SW 1271 (cell line): ENCODE measurements at places on chromosomes 16 and 17.

- DNase-seq, result no peak
Observed at GRCh38 chr17:75418531-75418930, 13.1 kb upstream of the GRB2 start.

- DNase-seq, result no peak
Observed at GRCh38 chr16:68411086-68411485, 37.2 kb downstream of the SMPD3 start.

- no peak for DNase-seq
Observed at GRCh38 chr16:18853694-18854093, 52.3 kb upstream of the ARL6IP1 start.

DNA sequence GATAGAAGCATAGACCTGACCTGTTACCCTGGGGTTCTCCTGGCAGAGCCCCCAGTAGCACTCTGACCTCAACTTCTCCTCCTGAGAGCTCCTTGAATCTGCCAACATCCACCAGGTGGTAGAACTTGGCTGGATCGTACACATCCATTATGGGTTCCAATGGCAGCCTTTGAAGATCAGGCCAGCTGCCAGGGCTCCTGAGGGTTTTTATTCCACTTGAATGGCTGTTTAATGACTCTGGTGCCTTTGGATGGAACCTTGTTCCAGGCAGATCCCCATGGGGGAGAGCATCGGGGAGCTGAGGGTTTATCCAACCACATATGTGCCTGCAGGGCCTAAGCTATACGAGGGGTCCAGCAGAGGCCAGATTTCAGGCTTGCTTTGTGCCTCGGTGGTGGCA lies 47.1 kb upstream of the CLEC19A start:
- DNase-seq, result no peak

DNA sequence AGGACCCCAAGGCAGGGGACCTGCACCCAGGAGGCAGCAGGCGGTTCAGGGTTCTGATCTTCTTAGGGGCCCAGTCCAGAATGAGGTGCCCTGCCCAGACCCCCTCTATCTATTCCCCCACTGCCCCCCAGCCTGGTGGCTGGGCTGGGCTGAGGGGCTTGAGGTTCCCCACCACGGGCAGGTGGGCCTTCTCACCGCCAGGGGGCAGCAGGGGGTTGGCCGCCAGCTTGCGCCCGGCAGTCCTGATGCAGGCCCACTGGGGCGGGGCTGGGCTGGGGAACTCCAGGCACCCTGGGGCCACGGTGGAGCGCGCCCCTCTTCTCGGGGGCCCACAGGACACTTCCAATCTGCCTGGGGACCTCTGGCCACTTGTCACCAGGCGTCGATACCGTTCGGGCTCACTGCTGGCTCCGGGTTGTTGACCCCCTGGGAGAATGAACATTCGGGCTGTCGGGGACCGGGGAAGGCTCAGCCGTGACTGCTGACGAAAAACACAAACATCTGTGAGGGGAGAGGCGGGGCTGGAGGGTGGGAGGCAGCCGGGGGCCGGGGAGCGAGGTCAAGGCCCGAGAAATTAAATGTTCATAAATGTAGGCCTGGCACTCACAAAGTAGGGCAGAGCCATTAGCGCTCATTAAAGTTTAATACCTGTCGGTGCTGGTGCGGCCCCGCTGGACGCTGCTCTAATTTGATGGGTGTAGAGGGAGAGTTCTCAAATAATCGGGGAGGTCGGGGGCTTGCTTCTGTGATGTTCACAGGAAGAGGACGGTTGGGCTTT lies 219.3 kb upstream of the GSE1 start:
- no peak for DNase-seq

- no peak for DNase-seq
Observed at GRCh38 chr17:27552276-27552732, 78.7 kb upstream of the LGALS9 start.

- no peak for DNase-seq
Observed at GRCh38 chr16:4522051-4522581, 16.5 kb downstream of the CDIP1 start.

DNA sequence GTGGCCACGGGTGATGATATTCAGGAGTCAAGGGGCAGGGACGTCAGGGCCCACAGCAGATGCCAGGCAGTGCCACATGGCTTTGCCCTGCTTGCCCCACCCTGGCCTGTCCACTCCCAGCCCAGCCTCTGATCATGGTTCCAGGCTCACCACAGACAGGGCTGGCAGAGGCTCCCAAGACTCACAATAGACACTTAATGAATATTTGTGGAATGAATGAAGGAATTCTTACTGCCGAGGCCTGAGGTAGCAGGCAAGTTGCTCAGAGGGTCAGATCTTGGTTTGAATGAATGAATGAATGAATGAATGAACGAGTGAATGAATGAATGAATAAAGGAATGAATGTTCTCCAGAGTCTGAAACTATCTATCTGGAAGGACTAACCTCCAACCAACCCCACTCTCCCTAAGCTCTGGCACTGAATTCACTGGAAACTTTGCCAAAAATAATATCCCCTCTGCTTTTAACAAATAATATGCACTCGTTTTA lies 60.9 kb downstream of the RAI1 start:
- no peak for DNase-seq

- DNase-seq, result no peak
Observed at GRCh38 chr16:69566981-69567680, 1.4 kb downstream of the NFAT5 start.

- DNase-seq, result peak; percentile 50
Observed at GRCh38 chr17:44005527-44006271, 1.3 kb downstream of the NAGS start.

GRCh38 chr17:50451943-50452629 lies 16.6 kb downstream of the CHAD start:
- no peak for DNase-seq

DNA sequence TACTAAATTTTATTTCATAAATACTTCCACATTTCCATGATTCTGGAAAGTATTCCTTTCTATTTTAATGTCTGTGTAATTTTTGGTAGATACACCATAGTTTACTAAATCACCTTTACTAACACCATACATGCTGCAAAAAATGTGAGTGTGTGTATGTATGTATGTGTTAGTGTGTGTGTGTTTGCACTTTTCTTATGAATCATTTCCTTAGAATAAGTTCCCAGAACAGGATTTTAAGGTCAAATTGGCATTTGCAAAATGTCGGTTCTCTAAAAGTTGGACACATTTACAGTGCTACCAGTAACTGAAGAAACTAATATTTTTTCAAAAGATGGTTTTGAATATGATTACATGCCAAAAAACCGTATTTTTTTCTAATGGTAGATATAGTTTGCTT lies 137.1 kb downstream of the CYB561 start:
- DNase-seq, result no peak

DNA sequence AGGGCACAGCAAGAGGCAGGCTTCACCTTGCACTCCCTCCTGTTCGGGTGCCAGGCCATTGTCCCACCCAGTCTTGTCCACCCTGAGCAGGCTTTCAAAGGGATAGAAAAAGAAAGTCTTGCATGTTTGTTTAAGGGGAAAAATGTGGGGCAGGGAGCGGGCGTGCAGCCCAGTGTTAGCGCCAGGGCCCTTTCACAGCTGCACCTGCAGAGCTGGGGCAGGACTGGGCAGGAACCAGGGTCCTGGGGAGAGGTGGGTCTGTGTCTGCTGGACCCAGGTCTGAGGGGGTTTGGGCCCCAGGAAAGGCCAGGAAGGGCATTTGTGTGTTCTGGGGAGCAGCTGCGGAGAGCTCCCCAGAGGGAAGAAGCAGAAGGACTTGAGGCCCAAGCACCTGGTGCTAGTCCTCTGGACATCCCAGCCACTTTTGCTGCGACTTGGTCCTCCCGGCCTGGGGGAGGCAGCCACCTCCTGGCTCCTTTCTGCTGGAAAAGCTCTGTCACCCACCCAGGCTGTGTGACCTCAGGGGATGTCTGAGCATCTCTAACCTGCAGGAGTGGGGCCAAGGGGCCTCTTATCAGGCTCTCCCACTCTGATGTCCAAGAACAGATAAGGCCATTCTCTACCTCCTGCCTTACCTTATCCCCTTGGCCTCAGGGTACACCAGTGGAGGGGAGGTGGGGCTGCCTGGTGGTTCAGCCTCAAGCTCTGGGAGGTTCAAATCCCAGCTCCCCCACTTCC lies 44.7 kb downstream of the PSME3IP1 start:
- no peak for DNase-seq

GRCh38 chr17:49699966-49700575 lies 7.7 kb downstream of the SLC35B1 start:
- DNase-seq, result no peak

- peak; percentile 54 for DNase-seq
Observed at GRCh38 chr16:2964475-2965336, 631 bp downstream of the KREMEN2 start.

GRCh38 chr17:67475161-67475937 lies 98.3 kb downstream of the PITPNC1 start:
- DNase-seq, result peak; percentile 50

DNA sequence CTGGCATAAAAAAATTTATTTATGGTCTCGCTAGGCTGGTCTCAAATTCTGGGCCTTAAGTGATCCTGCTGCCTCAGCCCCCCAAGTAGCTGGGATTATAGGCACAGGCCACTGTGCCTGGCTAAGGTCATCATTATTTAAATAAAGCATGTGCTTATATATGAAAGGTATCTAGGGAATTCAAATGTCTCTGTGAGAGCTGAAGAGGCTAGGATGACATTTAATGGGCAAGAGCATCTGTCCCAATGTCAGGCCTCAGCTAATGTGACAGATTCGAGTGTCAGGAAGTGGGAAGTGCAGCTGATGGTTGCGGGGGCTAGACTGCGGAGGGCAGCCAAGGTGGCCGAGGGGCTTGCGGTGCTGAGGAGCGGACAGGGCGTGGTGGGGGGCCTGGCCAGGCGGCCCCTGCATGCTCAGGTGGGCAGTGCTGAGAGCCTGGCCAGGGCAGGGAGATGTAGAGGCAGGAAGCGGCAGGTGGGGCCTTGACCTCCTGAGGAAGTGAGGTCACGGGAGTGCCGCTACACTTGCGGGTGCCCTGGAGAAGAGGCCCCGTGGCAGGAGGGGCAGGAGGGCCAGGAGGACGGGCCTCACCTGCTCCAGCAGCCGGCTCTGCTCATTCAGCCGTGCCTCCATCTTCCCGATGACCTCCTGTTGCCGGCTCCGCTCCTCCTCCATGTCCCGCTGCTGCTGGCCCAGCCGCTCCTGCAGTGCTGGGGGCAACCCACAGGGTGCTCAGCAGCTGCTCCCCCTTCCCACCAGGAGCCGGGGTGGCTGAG lies 12.6 kb upstream of the MRPL38 start:
- no peak for DNase-seq

GRCh38 chr16:4690946-4691665 lies 2.3 kb upstream of the NUDT16L1 start:
- DNase-seq, result no peak
